ENCODE measurements at places on chromosomes 2 and 18.
A peak's percentile ranks its signal among the peaks of the same experiment; 100 is the strongest.

DNA sequence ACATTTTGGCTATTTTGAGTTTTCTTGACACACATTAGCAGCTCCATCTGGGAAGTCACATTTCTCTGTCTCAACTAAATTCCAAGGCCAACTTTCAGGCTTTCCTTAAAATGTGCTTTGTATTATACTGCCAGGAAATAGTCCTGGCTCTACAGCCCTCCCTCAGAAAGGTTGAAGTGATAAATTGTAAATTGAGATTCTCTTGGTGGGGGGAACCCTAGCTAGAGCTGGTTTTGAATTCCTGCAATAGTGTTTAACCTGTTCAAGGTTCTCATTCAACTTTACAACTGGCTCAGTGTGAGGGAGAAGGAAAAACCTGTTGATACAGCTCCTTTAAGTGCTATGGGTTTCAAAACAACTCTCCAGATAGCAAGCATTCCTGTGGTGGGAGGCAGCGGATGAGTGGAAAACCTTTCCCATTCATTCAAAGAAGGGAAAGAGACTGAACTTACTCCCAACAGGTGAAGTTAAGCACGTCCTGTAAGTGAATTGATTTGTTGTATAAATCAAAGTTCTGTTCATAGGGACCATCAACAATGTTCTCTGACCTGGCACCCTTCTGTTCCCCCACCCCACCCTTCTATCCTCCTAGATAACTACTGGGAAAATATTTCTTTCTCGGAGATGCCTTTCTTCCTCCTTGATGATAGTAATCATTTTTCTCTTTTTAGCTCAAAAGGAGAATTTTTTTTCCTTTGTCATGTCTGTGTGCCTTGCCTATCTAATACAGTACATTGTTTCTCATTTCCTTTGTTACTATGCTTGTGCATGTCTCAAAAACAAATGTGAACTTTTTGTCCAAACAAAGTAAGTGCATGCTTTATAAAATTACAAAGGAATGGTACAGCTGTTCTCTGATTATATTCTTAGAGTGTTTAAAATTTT lies 44.2 kb upstream of the SLC39A10 start:
- peak; percentile 77 for DNase-seq

DNA sequence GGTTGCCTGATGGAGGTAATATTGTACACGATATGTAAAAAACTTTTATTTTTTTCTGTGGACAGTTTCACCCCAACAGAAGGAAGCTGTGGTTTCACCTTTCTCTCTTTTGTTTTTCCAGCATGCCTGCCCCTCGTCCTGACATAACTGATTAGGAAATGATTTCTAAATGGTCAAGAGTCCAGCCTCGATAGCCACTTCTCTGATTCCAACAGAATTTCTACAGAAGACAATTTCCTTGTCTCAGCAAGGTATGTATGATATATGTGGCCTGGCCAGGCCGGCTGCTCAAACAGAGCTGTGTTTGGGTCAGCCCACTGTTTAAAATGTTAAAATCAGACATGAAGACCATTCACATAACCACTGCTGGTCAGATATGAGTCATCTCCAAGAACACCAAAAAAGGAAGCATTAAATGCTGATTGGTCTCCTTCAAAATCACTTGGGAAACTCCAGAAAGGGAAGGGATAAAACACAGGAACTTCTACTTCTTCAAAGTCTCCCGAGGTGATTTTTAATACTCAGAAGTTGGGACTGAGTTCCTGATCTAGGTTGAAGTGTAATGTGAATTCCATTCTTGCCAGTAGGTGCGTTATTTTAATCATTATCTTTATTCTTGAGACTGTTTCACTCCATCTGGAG lies 22.3 kb downstream of the ATP8B1 start:
- peak; percentile 70 for DNase-seq

- DNase-seq: no peak
Measured at GRCh38 chr2:20519309-20519708, 72.4 kb downstream of the RHOB start.

GRCh38 chr2:238487134-238487533 lies 60.4 kb downstream of the ASB1 start:
- no peak for DNase-seq

GRCh38 chr2:224983712-224984554 lies 58.3 kb downstream of the DOCK10 start:
- DNase-seq: peak; percentile 80

GRCh38 chr2:28492282-28492681 lies 3.6 kb upstream of the PLB1 start:
- DNase-seq: no peak

GRCh38 chr2:241129086-241129871 lies 20.0 kb downstream of the PASK start:
- DNase-seq: no peak

GRCh38 chr2:168343586-168343985 lies 96.2 kb upstream of the STK39 start:
- peak; percentile 17 for DNase-seq

GRCh38 chr2:123153041-123153440 lies 872.0 kb upstream of the CNTNAP5 start:
- no peak for DNase-seq

- no peak for DNase-seq
Measured at GRCh38 chr18:79606621-79607331, 72.8 kb upstream of the CTDP1 start.

- DNase-seq: no peak
Measured at GRCh38 chr2:127857265-127857808, 618 bp downstream of the POLR2D start.

DNA sequence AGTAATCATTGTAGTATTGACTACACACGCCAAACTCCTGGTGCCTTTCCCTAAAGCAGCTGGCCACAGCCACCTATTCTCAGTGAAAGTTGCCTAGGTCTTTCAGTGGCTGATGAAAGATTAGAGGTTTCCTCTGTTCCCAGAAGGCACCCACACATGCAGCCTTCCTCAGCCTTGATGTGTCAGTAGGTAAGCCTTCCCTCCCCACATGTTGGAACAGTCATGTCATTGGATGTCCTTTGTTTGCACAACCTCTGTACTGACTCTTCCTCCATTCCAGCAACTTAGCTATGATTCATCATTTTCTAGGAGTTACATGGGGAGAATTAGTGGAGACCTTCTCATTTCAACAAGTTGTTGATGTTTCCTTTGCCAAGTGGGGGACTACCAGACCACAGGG lies 630.8 kb upstream of the SLC39A10 start:
- no peak for DNase-seq

DNA sequence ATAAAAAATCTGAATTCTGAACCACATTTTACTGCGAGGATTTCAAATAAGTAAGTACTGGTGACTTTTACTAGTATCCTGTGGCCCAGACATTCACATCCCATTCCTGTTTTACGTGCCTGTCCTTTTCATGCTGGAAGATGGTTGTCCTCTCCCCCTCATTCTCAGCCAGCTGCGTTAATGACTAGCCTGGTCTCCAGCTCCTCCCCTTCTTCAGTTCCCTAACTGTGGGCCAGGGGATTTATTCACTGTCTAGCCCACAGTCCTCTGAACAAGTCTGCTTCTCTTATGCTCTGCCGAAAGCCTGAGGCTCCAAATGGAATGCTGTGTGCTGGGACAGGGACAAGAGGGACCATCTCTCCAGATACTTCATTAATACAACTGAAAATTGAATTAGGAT lies 373.9 kb downstream of the PTPRM start:
- no peak for DNase-seq

- DNase-seq: peak; percentile 6
Measured at GRCh38 chr2:148906124-148906523, 31.1 kb downstream of the KIF5C start.

GRCh38 chr2:225472161-225472560 lies 72.7 kb downstream of the NYAP2 start:
- DNase-seq: no peak

DNA sequence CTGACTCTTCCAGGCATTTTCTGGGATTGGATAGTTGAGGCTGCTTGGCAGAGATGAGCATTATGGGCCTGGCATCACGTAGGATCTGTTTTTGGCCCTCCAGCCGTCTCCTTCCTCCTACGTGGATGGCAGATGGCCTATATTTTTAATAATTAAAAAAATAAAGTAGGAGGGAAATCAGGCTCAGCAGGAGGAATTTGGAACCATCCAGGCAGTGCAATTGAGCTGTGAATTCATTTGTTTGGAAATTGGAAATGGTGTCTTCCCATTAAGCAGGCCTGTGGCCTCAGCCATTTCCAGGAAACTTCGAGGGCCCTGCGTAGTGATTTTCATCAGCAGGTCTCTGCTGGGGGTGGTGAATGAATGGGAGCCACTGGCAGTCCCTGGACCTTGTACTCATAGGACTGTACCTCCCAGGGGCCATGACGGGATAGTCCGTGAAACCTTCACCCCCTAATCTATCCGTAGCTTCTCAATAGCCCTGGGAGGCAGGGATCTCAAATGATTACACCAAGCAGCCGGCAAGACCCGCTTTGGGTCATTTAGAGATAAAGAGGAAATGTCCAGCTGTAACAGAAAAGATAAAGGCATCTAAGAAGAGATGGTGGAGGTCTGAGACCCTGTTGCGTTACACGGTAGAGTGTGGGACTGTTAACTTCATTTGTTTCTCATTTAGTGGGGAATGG lies 73.1 kb upstream of the TNP1 start:
- DNase-seq: no peak

DNA sequence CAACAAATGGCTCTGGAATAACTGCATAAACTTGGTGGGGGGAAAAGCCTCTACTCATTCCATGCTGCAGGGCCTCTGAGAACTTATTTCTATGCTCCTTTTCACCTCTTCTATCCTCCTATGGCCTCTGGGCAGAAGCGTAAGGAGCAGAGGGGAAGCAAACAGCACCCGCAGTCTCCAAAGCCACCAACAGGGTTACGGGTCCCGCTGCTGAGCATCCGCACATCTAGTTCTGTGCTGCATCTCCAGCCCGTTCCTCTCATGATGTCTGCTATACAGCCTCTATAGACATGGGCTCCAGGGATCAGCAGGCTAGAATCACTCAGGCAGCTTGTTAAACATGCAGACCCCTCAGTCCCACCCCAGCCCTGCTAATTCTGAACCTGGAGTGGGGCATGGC lies 25.9 kb downstream of the PSTPIP2 start:
- no peak for DNase-seq

- no peak for DNase-seq
Measured at GRCh38 chr2:182230561-182230960, 196.3 kb downstream of the PDE1A start.

DNA sequence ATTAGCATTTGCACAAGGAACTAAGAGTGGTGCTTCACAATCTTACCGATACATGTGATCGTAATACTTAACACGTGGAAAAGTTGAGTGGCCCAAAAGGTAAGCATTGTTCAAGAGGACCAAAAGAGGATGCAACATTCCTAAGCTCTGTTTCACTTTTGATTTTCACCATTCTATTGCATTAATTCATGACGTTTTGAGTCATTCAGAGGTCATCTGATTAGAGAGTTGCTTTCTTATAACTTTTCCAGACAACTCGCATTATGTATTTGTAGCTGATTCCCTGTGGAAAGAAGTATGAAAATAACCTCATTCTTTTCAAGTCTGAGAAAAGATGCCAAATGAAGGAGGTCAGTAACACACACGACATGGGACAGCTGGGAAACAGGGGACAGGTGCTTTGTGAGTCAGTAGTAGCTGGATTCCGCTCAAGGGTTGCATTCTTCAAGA lies 344.4 kb downstream of the RND3 start:
- no peak for DNase-seq

DNA sequence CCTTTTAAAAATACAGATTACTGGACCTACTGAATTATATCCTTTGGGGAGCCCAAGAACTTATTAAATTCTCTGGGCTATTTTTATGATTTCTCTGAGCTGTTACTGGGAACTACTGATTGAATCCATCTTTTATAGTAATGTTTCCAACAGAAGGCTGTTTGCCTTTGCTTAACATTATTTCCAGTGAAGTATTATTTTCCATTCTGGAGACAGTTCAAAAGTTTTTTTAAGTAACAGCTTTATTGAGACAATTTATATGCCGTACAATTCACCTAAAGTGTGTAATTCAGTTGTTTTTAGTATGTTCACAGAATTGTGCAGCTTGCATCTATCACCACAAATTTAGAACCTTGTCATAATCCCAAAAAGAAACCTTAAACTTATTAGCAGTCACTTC lies 100.6 kb downstream of the BABAM2 start:
- DNase-seq: no peak

GRCh38 chr2:120983344-120983743 lies 247.7 kb downstream of the GLI2 start:
- DNase-seq: no peak

DNA sequence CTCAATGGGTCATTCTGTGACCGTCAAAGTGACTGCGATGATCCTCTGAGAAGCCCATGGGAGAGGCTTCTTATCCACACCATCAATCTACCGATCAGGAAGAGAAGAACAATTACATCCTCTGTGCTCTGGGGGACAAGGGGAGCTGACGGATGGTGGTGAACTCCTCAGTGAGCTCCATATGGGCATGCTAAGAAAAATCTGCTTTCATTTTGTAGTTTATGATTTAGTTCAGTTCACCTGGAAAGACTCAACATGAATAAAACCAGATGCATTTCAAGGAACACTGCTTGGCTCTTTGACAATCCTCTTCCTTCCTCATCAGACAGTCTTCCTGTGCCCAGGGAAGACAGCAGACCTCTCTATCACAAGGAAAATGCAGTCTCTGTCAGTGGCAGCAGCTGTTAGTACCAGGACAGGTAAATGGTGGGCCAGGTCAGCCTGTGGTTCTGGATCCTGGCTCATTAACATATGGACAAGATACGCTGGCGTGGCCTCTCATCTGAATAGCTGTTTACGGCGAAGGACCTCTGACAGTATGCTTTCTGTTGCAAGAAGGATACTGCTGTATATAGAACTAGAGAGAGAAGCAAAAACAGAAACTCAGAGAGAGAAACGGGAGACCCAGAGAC lies 176.9 kb downstream of the BCL2 start:
- no peak for DNase-seq

DNA sequence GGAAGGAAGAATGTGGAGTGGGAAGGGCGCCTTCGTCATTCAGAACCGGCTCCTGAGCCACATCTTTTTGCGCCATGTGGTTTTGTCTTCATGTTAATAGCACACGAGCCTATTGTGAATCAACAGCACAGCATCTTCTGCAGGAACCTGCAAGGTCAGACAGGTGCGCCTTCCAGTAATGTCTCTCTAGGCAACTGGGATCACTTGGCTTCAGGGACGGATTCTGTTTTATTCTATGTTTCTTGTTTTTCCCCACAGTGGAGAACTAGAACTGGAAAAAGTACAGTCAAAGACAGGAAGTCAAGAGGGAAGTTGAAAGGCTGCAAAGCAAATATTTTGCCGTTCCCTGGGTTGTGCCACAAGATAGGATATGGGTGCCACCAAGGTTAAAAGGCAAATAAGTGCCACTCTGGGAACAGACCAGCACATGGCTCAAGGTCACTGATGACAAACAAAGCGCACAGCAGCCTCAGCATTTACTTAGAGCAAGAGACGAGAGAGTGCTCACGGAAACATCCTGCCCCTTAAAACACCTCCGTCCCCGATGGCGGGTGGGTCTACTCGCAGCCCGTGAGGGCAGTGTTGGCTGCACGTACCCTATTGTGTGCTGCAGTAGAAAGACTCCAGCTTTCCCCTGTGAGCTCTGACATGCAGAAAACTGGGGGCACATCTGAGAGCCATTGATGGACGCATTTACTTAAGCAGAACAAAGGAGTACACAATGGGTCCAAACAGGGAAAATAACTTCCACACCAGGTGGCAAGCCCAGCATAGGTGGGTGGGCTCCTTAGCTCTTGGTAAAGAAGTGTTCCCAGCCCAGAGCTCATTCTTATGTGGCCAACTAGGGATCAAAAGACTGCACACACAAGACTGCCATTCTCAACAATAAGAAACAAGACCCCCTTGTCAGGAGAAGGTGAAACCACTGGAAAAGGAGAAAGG lies 107.2 kb upstream of the PARD3B start:
- no peak for DNase-seq

- DNase-seq: peak; percentile 38
Measured at GRCh38 chr18:67545681-67546080, 29.2 kb upstream of the DSEL start.

- DNase-seq: no peak
Measured at GRCh38 chr2:26609205-26609631, 31.9 kb downstream of the CIB4 start.

All from AG10803 (cell line).